ENCODE measurements at places on chromosomes 7 and 10.

DNA sequence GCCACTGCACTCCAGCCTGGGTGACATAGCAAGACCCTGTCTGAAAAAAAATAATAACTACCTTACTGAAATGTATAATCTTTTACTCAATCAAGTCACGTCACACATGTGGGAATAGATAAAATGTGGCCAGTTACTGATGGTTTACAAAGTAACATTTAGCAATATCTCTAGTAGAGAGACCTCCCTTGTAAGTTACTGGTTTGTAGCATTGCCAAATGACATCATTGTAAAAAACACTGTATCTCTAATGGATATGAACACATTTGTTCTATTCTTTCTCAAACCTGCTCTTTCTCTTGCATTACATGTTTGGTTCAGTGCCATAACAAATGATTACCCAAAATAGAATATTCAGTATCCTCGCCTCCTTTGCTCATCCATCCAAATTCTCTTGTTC lies 18.8 kb downstream of the TET1 start:
- DNase-seq = no peak

DNA sequence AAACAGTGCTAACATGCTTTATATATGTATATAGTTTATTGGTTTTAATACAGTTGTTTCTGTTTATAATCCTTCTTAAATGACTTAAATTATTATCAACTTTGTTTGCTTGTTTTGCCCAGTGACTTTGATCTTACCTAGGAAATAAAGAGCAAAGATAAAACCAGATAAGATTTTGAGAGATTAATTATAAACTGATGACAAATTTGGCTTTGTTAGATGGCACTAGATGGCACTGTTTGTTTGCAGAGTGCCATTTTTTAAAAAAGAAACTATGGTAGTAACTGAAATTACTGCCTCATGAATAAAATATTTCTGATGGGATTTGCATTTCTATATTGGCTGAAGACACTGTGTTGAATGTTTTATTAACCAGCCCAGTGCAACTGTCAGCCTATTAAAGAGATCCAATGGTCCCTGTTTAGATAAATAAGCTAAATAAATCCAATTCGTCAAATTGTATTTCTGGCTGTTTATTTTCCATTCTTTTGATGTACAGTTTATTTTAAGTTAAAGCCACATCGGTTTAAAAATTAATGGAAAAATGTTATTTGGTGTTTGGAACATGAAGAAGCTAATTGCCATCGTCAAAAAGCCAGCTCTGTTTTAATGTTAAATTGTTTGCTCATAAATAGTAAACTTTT lies 28.7 kb downstream of the VTI1A start:
- no peak for DNase-seq

GRCh38 chr7:18421297-18422002 lies 74.1 kb upstream of the HDAC9 start:
- DNase-seq = no peak

GRCh38 chr7:142856565-142857245 lies 1.8 kb downstream of the EPHB6 start:
- DNase-seq = no peak

GRCh38 chr10:126465771-126466170 lies 77.5 kb upstream of the ADAM12 start:
- DNase-seq = no peak

DNA sequence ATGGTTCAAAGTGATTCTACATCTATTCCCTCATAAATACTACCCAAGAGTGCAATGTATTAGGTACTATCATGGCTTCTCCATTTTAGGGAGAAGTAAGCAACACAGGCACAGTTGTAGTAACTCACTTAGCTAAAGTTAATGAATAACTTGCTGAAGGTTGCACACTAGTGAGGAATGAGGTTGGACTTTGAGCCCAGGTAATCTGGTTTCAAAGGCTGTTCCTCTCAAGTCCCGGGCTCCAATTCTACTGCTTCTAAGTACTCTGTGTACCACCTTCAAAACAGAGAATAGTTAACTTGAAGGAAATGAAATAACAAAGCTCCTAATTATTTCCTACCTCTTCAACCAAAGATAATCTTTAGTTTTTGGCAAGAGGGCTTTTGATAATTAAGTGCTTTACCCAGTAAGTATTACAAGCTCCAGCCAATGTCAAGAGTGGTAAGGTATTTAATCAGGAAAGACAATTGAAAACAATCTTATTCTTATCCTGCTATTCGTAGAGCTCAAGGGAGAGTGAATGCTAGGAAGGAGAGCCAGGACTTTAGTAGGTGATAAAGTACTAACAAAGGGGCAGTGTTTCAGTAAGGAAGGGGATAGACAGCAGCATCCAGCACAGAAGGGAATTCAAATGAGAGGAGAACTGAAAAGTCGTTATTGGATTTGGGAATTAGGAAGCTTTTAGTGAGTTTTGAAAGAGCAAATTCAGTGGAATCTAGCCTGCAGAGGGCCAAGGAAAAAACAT lies 158.2 kb upstream of the PTPRZ1 start:
- no peak for DNase-seq

GRCh38 chr7:15723841-15724240 lies 37.4 kb upstream of the MEOX2 start:
- no peak for DNase-seq

All from activated T-cell treated with anti-CD3 and anti-CD28 coated beads for 48 hours (primary cell).